Naive thymus-derived CD8-positive, alpha-beta T cell (primary cell): ENCODE measurements at places on chromosomes 2 and 18. TPM values are rescaled to one million over a fixed set of nuclear protein-coding genes. Genes with fewer than 3 reads are reported as not detected.

TAF4B gene
- 17.4 TPM for total RNA-seq

SKA1 gene
- 0.31 TPM for total RNA-seq

CHRND gene
- total RNA-seq: not detected

DNA sequence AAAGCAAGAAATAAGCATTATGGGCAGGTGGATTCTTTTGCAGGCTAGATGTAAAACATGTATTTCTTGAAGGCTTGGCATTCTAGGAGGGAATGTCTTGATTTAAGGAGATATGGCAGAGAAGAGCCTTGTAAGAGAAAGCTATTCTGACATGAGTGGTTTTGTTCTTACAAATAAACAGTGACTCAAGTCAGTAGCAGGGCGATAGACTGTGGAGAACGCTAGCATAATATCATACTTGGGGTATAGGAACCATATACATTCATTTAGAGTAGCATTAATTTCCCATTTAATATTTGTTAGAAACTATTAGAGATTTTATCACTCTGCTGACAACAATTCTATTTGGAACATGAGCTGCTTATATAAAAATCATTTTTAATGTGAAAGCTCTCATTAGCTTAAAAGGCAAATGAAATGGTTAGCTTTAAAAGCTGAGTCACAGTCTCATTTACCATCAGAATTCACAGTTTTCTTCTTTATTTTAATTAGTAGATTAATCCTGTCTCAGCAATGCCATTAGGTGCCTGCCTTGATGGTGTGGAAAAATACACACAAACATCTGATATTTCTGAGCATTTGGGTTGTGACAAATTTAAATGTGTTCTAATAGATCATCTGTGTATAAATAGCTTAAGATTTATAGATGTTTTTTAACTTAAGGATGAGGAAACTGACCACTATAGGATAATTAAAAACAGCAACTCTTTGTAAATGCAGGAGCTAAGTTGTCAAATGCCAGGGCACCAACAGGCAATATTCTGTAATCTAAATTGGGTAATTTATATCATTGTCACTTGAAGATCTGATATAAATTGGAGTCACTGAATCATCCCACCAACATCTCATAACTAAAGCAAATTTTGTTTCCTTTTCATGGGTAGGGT lies 276.7 kb downstream of the PLCL1 start:
- DNase-seq: no peak

GRCh38 chr2:176083796-176084261 lies at the start of gene EVX2:
EVX2 (minus strand) TSS chr2:176083962; CDS start chr2:176083776, 186 bp downstream.
- DNase-seq: no peak
